ENCODE measurements at places on chromosomes 3 and 15. TPM values are rescaled to one million over a fixed set of nuclear protein-coding genes. Genes with fewer than 3 reads are reported as not detected.

- H3K27ac ChIP-seq = peak overlapping the region; percentile 95
- H3K36me3 ChIP-seq = peaks cover 6% of the 10 kb centered on the region
- no peak for DNase-seq
- no peak overlapping the region for H3K4me3 ChIP-seq
Measured at GRCh38 chr3:53104762-53105161, 25.5 kb downstream of the RFT1 start.

DNA sequence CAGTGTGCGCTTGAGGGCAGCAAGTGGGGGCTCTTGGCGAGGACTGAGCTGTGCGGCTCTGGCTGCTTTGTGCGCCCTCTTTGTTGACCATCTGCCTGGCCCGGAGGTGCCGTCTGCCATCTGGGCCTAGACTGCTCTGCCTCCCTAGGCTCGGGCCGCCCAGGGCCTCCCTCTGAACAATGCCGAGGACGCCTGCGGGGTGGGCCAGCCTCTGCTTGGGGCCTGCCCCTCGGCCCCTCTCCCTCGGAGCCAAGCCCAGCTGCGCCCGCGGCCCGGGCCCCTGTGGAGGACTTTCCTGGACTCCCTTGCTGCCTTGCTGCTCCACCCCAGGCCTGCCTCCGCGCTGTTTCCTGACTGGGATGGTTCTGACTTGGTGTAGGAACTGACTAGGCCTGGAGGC lies 31.9 kb upstream of the SPSB4 start:
- H3K36me3 ChIP-seq = no peaks in the 10 kb centered on the region
- no peak for DNase-seq
- no peak overlapping the region for H3K27ac ChIP-seq
- H3K4me1 ChIP-seq = peaks cover 8% of the 10 kb centered on the region
- no peak overlapping the region for H3K4me3 ChIP-seq
- H3K27me3 ChIP-seq = peaks cover 13% of the 10 kb centered on the region

- no peak overlapping the region for H3K4me3 ChIP-seq
- no peaks in the 10 kb centered on the region for H3K36me3 ChIP-seq
Measured at GRCh38 chr3:160612386-160613075, 47.2 kb upstream of the KPNA4 start.

Gene TMEM207
- not detected for total RNA-seq

Gene NUDT16
- 6.7 TPM for total RNA-seq

DNA sequence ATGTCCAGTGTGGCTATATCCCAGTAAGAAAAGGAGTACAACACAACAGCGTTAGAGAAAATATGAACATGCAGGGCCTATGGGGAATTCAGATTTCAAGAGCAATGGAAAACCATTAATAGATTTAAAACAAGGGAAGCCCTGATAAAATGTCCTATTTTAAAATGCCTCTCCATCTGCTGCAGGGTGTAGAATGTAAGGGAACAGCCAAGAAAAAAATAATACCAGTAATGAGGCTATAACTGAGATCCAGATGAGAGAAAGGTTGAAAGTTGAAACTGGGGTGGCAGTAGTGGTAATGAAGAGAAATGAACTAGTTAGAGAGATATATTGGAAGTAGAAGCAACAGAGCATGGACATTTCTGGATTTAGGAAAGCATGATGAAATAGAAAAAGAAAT lies 226.1 kb downstream of the KCNMB2 start:
- H3K36me3 ChIP-seq = no peaks in the 10 kb centered on the region
- H3K4me1 ChIP-seq = no peaks in the 10 kb centered on the region
- no peak for DNase-seq
- H3K27me3 ChIP-seq = no peaks in the 10 kb centered on the region
- no peak overlapping the region for H3K4me3 ChIP-seq
- no peak overlapping the region for H3K27ac ChIP-seq

Gene CCDC191
- total RNA-seq = 6.8 TPM

Gene CRELD1
- total RNA-seq = 20.0 TPM

- H3K4me3 ChIP-seq = no peak overlapping the region
- peaks cover 39% of the 10 kb centered on the region for H3K27me3 ChIP-seq
Measured at GRCh38 chr3:185280572-185281365, 26.9 kb upstream of the EHHADH start.

DNA sequence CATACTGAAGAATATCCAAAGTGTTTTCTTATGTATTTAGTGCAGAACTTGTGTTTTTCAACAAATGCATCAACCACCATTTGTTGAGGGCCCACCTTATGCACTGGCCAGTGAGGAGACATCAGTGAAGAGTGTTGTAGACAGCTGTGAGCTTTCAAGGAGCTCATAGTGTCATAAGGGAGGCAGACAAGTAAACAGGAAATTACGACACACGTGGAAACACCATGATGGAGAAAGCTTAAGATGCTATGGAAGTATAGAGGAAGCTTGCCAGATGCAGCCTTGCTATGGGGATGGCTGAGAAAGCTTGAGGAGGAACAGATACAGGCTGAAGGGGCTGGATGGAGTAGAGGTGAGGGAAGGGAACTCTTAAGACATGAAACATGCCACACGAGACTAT lies 50.8 kb upstream of the PSMD6 start:
- no peak overlapping the region for H3K27ac ChIP-seq
- no peaks in the 10 kb centered on the region for H3K4me1 ChIP-seq
- no peak for DNase-seq
- no peaks in the 10 kb centered on the region for H3K36me3 ChIP-seq
- no peak overlapping the region for H3K4me3 ChIP-seq
- H3K27me3 ChIP-seq = peaks cover 71% of the 10 kb centered on the region

- peaks cover 19% of the 10 kb centered on the region for H3K27me3 ChIP-seq
- H3K27ac ChIP-seq = no peak overlapping the region
- peaks cover under 1% of the 10 kb centered on the region for H3K4me1 ChIP-seq
- DNase-seq = no peak
- H3K4me3 ChIP-seq = no peak overlapping the region
Measured at GRCh38 chr3:141100531-141101320, 49.6 kb downstream of the SPSB4 start.

Gene IDH2
- total RNA-seq = 45.0 TPM

Gene FANCD2
- 20.0 TPM for total RNA-seq

DNA sequence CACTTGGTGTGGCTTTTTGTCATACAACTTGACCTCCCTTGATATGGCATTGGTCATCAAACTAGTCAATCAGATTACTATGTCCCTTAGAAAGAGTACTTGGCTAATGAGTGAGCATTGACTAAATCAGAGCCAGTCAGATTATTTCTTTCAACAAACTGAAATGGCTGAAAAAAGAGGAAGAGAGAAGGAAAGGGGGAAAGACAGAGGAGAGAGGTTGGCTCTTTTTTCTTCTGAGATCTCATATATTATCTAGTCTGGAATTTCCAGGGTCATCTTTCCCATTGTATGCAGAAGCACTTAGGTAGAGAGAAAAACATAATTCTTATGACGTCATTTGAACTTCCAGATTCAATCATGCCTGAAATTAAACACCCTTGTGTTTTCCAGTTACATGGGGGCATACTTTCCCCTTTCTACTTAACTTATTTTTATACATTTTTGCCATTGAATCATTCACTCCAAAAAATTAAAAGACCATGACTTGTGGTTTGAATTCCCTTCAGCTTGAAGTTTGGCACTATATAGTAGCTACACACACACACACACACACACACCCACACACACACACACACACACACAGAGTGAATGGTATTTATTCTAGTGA lies 387.8 kb downstream of the LSAMP start:
- no peak overlapping the region for H3K4me3 ChIP-seq
- no peak for DNase-seq
- no peaks in the 10 kb centered on the region for H3K4me1 ChIP-seq

Gene CEP19
- total RNA-seq = 2.1 TPM

- peak overlapping the region; percentile 81 for H3K27ac ChIP-seq
- no peak overlapping the region for H3K4me3 ChIP-seq
- peaks cover 44% of the 10 kb centered on the region for H3K4me1 ChIP-seq
- no peaks in the 10 kb centered on the region for H3K27me3 ChIP-seq
Measured at GRCh38 chr3:5160940-5161858, 26.3 kb upstream of the EDEM1 start.

- DNase-seq = no peak
- H3K36me3 ChIP-seq = peaks cover 12% of the 10 kb centered on the region
- H3K4me1 ChIP-seq = peaks cover 3% of the 10 kb centered on the region
- H3K27ac ChIP-seq = no peak overlapping the region
Measured at GRCh38 chr3:52396011-52396906, 48.6 kb downstream of the SEMA3G start.

DNA sequence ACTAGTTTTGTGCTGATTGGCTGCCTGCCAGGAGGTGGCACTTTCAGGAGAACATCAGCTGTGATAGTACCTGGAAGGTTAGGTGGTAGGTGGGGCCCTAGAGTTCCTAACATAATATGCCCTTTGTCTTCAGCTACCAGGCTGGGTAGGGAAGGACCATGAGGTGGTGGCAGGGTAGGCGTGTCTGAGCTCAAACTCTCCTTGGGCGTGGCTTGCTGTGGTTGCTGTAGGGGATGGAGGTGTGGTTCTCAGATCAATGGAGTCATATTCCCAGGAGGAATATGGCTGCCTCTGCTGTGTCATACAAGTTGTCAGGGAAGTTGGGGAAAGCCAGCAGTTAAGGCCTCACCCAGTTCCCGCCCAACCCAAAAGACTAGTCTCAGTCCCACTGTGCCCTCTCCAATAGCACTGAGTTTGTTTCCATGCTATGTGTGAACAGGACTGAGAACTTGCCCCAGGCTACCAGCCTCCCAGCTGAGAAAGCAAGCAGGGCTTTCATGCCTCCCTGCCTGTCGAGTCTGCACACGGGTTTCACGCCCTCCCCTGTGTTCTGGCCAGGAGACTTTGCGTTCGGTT lies 107.7 kb downstream of the CHCHD4 start:
- H3K4me1 ChIP-seq = no peaks in the 10 kb centered on the region
- DNase-seq = no peak
- H3K27me3 ChIP-seq = peaks cover 17% of the 10 kb centered on the region
- peaks cover 2% of the 10 kb centered on the region for H3K36me3 ChIP-seq
- H3K27ac ChIP-seq = no peak overlapping the region

Gene SERPINI2
- total RNA-seq = not detected

Gene ADAMTS17
- total RNA-seq = 10.6 TPM

Gene FBXL22
- total RNA-seq = 1.1 TPM

Gene VWA5B2
- not detected for total RNA-seq

DNA sequence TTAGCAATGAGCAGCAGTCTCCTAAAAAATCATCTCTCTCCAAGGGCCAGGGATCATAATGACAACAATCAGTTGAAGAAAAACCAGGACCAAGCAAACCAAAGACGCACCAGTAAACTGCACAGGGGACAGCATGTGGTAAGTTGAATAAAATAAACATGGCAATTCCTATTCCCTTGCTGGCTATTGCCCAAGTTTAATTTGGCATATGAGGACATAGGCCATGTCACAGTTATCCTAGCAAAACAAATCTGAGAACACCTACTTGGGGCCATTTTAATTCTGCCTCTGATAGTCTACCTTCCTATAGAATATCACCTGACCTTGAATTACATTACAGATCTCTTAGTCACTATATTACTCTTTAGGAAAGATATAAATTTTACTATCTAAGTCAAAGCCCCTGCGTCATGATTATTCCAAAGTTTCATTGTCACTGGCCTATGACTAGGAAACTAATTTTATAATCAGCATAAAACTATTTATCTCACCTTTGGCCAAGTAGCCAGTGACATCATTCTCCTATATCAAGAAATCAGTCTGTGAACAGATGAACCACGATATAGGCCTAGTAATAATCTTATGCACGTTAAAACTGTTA lies 23.0 kb downstream of the AP3S2 start:
- H3K4me3 ChIP-seq = no peak overlapping the region
- no peak for DNase-seq
- peaks cover 2% of the 10 kb centered on the region for H3K36me3 ChIP-seq
- peaks cover 6% of the 10 kb centered on the region for H3K4me1 ChIP-seq
- H3K27ac ChIP-seq = no peak overlapping the region

Data from T-helper 17 cell (primary cell).